ENCODE measurements at places on chromosomes 3 and 15.

GRCh38 chr3:124149771-124150170 is 157.8 kb upstream of the ROPN1 start:
- DNase-seq = no peak

DNA sequence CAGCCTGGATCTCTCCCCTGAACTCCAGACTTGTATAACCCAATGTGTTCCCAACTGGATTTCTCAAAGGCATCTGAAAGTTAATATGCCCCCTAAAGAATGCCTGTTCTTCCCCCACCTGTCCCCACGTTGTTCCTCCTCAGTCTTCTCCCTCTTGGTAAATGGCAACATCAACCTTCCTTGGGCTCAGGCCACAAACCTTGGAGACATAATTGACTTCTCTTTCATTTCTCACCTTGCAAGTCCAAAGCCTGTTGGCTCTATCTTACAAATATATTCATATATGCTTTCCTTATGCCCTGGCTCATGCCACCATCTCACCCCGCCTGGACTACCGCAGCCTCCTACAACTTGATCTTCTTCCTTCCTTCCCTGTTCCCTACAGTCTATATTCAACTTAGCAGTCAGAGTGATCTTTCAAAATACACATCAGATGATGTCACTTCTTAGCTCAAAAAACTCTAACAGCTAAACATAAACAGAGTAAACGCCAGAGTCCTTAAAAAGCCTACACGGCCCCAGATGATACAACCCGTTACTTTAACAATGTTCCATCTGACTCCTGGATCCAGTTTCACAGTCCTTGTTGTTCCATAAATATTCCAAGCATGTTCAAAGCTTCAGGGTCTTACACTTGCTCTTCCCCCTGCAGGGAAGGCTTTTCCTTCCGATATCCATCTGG is 66.2 kb downstream of the ETV5 start:
- DNase-seq = no peak

DNA sequence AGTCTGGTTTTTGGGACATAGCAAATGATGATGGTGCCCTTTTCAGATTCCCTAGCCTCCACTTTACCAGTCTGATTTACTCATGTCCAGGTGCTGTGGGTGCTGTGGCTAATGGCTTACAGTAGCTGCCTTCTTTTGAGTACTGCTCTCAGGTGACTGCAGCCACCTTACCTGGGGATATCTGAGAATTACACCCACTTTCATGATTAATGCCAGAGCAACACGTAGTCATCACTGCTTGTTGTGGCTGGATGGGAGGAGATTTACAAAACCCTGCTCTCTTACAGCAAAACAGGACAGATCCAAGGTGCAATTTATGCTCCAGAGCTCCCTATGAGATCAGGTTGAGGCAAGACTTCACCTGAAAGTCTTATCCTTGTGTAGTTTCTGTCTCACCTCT is 150.6 kb downstream of the PDCD6IP start:
- no peak for DNase-seq

GRCh38 chr15:89823836-89824606 is 9.4 kb upstream of the ANPEP start:
- no peak for DNase-seq

GRCh38 chr15:68637767-68638404 is 59.1 kb downstream of the CORO2B start:
- DNase-seq = no peak

GRCh38 chr15:72844067-72844466 is 60.5 kb upstream of the ADPGK start:
- DNase-seq = no peak

- no peak for DNase-seq
Measured at GRCh38 chr15:28096411-28096669, 2.8 kb downstream of the OCA2 start.

DNA sequence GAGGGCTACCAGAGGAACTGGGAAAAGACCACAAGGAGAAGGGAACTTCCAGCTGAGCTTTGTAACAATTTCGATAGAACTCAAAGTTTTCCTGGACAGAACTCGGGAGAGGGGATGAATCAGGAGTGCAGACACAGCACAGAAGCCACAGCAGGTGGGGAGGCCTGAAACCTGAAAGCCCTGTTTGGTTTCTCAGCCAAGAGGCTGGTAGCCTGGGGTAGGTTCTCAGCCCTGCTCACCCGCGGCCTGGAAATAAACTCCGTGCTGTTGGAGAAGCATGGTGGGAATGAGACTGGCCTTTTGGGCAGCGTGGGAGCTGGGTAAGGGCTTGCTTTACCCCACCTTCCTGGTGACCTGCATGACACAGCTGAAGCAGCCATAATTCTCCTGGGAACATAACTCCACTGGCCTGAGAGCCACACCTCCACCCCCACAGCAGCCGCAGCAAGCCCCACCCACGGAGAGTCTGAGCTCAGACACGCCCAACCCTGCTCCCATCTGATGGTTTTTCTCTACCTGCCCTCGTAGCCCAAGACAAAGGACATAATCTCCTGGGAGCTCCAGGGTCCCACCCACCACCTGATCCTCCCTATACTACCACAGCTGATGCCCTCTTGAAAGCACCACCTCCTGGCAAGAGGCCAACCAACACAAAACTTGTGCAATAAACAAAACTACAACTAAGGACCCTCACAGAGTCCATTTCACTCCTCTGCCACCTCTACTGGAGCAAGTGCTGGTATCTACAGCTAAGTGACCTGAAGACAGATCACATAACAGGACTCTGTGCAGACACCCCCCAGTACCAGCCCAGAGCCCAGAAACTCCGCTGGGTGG is 52.5 kb upstream of the CHRM5 start:
- DNase-seq = no peak

GRCh38 chr15:43251871-43252250 is 14.9 kb downstream of the TGM5 start:
- DNase-seq = no peak

DNA sequence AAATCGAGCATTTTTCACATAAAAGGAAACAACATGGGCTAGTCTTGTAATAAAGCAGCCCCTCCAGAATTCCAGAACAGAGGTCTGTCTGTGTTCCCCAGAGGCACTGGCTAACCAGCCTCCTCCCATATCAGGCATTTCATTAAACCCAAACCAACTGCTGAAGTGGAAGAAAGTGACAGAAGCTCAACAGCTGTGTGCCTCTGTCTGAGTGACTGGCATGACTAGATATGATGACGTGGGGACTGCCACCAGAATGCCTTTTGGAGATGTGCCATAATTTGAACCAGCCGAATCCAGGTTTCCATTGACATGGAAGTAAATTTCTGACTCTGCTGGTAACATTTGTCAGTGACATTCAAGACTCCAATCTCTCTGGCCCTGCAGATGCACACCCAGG is 8.7 kb downstream of the LIMD1 start:
- no peak for DNase-seq

GRCh38 chr15:56653107-56653506 is 80.2 kb downstream of the ZNF280D start:
- DNase-seq = peak; percentile 35

DNA sequence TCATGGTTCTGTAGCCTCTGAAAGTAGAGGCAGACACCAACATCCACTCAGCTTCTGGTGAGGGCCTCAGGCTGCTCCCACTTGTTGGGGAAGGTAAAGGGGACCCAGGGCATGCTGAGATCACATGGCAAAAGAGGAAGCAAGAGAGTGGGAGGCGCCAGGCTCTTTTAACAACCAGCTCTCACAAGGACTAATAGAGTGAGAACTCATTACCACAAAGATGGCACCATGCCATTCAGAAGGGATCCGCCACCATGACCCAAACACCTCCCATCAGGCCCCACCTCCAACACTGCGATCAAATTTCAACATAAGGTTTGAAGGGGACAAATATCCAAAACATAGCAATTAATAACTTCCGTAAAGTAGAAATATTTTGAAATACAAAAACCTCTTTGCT is 192.3 kb downstream of the OCA2 start:
- no peak for DNase-seq

GRCh38 chr3:23697416-23697815 is 108.3 kb upstream of the UBE2E1 start:
- no peak for DNase-seq

- DNase-seq = peak; percentile 26
Measured at GRCh38 chr3:124558991-124559845, 171.0 kb upstream of the UMPS start.

DNA sequence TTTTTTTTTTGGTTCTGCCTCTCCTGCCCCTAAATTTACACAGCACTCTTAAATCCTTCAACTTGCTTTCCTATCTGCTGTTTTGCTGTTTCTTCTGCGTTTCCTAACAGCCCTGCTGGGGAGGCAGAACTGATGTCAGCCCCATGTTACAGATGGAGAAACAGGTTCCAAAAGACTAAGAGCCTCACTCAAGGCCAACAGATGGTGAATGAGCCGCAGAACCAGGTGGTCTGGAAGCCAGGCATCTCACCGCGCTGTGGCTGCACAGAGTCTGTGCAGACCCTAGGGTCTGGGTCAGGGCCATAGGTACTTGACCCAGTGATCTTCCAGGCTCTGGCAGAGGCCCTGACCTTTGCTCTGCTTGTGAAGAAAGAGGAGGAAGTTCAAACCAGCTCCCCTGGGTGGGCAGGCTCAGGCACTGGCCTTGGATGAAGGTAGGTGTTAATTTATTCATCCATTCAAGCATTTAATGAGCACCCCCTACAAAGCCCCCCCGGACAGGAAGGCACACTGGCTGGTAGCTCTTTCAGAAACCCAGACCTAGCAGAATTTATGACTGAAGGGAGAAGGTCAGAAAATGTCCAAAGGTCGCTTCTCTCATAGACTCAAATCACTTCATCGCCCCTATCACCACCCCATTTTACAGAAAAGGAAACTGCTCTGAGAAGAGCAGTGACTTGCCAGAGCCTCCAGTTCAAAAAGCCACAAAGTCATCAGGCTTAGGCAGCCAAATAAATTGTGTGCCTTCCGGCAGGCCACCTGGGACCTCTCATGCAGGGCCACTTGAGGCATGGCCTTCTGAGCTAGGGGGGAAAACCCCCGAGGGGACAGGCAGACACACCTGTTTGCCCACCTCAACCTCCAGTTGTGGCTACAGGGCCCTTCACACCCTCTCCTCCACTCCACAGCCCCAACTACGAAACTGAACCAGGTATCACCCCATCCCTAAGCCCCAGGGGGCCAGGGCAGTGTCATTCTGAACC is 2.7 kb downstream of the CHDH start:
- no peak for DNase-seq

- peak; percentile 71 for DNase-seq
Measured at GRCh38 chr3:171306631-171307030, 153.6 kb downstream of the TNIK start.

DNA sequence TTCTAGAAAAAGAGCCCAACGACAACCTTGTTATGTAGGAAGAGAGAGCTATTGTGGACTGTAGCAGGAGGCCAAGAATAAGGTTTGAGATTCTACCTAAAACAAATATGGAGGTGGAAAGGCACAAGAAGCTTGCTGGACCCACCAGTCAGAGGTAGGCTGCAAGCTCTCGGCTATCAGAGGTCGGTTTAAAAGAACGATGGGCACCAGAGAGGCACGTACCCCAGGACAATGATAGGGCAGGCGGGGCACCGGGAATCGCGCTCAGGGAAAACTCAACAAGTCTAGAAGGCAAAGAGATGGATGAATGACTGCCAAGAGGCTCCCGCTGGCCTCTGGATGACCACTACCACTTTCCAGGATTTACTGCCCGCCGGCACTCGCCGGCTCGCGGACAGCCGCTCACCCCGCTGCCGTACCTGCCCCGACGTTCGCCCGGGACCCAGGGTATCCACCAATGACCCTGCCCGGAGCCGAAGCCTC is 1.1 kb downstream of the HDGFL3 start:
- DNase-seq = no peak

DNA sequence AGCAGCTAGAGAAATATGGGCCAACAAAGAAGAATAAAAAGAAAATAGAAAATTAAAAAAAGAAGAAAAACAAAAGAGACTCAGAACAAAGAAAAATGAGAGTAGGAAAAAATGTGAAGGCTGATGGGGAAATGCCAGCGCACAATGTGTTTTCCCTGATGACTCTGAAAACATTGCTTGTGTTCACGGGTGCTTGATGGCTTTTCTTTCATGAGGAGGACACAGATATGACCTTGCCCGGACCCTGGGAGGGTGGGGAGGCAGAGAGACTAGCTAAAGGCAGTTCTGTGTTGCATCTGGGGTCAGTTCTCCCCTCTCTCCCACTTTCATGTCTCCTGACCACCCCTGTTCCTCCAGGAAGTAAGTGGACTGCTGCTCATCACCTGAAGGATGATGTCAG is 125.9 kb downstream of the MOBP start:
- no peak for DNase-seq

DNA sequence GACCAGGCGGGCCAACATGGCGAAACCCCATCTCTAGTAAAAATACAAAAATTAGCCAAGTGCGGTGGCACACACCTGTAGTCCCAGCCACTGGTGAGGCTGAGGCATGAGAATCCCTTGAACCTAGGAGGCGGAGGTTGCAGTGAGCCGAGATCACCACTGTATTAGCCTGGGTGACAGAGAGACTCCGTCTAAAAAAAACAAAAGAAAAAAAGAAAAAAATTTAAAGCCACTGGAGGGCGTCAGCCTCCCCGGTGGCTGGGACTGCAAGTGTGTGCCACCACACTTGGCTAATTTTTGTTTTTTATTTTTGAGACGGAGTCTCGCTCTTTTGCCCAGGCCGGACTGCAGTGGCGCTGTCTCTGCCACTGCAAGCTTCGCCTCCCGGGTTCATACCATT is 7.9 kb downstream of the RTF1 start:
- DNase-seq = no peak

- DNase-seq = no peak
Measured at GRCh38 chr3:14602006-14602803, 49.4 kb upstream of the CCDC174 start.

DNA sequence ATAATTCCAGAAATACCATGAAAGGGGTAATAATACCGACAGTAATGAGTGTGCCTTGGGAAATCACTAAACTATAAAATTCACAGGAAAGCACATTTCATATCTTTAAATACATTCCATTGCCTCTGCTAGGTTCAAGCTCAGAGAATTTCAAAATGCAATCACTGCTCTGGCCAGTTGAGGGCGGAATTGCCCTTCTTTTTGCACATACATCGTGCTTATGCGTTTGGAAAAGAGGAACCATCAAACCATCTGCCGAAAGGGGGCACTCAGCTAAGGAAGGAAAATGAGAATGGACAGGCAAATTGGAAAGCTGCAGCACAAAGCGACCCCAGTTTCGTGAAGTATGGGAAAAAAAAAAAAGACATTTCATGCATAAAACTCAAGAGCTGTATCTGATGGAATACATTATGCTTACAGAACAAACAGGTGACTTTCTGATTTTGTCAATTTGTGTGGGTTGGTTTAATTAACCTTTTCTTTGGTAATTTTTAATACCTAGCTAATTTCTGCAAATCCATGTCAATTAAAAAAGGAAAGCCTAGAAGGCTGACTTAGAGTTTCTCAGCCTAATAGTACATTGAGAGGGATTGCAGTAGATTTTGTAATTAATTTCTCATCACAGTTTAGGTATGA is 61.4 kb downstream of the TUSC7 start:
- peak; percentile 55 for DNase-seq

- no peak for DNase-seq
Measured at GRCh38 chr3:66398228-66399025, 102.4 kb downstream of the LRIG1 start.

GRCh38 chr15:39920510-39921273 is 626 bp upstream of the GPR176 start:
- DNase-seq = no peak
